ENCODE measurements at places on chromosomes 7 and 10. TPM values are rescaled to one million over a fixed set of nuclear protein-coding genes. Genes with fewer than 3 reads are reported as not detected.

GRCh38 chr7:101860316-101861217, 43.1 kb downstream of the CUX1 start:
- DNase-seq = no peak

DNA sequence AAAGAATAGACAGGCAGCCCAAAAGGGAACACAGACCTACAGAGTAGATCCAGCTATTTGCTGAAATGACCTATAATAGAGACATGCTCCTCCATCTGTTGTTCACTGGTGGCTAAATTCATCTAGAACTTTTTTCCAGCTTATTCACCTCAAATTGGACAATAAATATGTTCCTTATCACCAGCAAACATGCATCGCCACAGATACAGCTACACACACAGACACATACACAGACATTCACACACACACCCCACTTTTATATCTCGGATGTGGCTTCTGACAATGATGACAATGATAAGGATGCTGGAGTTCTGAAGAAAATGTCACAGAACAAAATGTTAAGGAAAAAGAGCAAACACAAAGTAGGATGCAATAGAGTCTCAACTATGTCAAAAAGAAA, 175.4 kb downstream of the LSM5 start:
- DNase-seq = no peak

DNA sequence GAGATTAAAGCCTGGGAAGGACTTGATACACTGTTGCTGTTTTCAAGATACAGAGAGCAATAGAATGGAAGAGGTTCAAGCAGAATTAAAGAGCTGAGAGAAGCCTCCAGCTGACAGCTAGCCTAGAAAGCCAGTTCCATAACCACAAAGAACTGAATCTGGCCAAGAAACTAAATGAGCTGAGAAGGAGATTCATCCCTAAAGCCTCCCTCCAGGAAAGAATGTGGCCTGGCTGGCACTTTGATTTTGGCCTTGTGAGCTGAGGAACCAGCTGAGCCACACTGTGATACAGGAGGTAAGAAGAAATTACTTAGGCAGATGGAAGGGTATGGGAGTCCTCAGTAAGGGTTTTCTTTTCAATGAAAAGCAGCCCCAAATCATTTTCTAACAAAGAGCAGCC, 324.1 kb downstream of the PHF14 start:
- no peak for DNase-seq

GRCh38 chr7:128774029-128774689, 1.4 kb downstream of the OPN1SW start:
- DNase-seq = no peak

GRCh38 chr10:15729890-15730289, 10.2 kb upstream of the ITGA8 start:
- no peak for DNase-seq

GRCh38 chr10:75030371-75030770, 81.1 kb upstream of the SAMD8 start:
- DNase-seq = no peak

GRCh38 chr10:86524225-86524962, 2.8 kb upstream of the WAPL start:
- no peak for DNase-seq

Gene CALHM1
- total RNA-seq = not detected

Gene WEE2
- not detected for total RNA-seq

Gene TMEM26
- 0.54 TPM for total RNA-seq

Gene ACHE
- 0.65 TPM for total RNA-seq

Gene RBP3
- total RNA-seq = not detected

Data from Right ventricle myocardium superior (tissue), 1 donor.